ENCODE measurements at places on chromosomes 2 and 18.

- no peak for DNase-seq
These were observed 137.1 kb downstream of the COL6A3 start for GRCh38 chr2:237276716-237277490.

- DNase-seq, result no peak
These were observed 25.1 kb downstream of the UGGT1 start for GRCh38 chr2:128115921-128116623.

GRCh38 chr2:60945341-60945740 lies 64.0 kb downstream of the REL start:
- no peak for DNase-seq

GRCh38 chr2:12412898-12413305 lies 303.8 kb upstream of the TRIB2 start:
- DNase-seq, result no peak

GRCh38 chr18:63859781-63860475 lies 27.6 kb upstream of the SERPINB2 start:
- DNase-seq, result no peak

GRCh38 chr2:55119711-55120487 lies 69.6 kb upstream of the RTN4 start:
- DNase-seq, result no peak

GRCh38 chr2:42853549-42854206 lies 61.3 kb upstream of the HAAO start:
- DNase-seq, result no peak

DNA sequence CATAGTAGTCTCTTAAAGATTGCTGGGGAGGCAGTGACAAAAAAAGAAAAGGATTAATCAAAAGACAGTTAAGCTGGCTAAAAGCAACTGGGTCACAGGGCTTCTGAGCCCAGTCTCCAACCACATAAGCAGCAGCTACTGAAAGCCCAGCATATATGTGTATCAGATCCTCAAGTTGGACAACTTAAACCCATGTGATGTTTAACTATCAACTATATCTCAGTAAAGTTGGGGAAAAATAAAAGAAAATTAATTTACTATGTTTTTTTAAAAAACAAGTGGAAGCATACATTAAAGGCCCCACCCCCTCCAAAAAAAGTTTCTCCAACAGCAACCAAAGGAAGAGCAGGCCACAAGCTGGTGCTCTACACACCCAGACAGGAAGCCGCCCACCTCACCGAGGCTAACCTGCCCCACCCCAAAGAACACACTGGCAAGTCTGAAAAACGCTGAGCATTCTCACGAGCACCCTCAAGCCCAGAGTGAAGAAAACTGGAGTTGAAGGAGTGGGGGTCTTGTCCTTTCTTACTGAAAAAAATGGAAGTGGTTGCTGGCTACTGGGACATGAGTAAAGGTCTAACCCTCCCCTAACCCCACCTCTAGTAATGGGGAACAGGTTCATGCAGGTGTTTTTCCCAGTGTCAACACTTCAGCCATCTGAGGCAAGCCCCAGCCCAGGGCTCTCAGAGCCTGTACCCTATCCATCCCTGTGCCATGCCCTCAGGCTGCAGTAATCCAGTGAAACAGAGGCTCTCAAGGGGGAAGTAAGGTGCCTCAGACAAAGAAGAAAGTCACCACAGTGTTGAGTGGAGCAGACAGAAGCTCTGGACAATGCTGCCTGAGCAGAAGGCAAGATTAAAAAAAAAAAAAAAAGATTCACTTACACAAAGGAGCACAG lies 106.3 kb downstream of the GYPC start:
- DNase-seq, result no peak

DNA sequence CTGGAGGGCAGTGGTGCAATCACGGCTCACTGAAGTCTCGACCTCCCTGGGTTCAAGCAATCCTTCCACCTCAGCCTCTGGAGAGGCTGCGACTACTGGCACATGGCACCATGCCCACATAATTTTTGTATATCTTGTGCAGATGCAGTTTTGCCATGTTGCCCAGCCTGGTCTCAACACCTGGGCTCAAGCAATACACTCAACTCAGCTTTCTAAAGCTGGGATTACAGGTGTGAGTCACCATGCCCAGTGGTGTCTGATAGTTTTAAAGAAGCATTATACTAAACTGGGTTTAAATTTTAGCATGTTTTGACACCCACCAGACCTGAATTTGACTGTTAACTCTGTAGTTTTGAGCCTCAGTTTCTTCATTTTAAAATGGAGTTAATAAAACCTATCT lies 109.4 kb upstream of the SLC38A11 start:
- no peak for DNase-seq

DNA sequence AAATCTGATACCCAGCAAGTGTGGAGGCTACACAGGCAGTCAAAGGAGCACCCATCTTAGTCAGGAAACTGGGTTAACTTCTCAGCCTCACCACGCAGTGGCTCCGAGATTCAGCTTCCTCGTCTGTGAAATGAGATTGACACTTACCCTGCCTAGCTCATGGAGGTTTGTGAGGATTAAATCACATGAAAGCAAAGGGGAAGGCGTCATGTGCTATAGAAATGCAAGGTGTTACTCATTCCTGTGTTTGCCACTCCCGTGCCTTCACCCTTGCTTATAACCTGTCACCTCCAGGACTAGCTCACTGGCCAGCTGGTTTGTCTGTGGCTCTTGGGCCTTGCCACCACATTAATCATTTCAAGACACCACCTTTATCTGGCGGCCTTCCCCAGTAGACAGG lies 118.9 kb upstream of the FOSL2 start:
- no peak for DNase-seq

- DNase-seq, result no peak
These were observed 79.8 kb upstream of the FHL2 start for GRCh38 chr2:105478670-105479069.

DNA sequence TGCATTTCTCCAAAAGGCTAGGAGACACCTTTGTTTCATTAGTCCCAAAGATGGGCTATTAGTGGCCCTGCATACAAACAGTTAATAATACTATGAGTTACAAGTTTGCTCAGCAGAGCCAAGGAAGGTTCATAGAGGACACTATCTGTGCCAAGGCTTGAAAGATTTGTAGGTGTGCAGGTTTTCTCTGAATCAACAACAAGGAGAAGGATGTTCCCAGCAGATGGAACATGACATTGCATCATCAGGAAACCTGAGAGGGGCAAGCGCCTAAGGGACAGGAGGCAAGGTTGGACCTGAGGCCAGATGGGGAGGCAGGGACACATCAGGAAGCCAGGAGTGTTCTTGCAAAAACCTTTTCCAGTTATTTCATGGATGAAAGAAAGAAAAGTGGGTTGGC lies 35.4 kb upstream of the STK17B start:
- DNase-seq, result peak; percentile 40

DNA sequence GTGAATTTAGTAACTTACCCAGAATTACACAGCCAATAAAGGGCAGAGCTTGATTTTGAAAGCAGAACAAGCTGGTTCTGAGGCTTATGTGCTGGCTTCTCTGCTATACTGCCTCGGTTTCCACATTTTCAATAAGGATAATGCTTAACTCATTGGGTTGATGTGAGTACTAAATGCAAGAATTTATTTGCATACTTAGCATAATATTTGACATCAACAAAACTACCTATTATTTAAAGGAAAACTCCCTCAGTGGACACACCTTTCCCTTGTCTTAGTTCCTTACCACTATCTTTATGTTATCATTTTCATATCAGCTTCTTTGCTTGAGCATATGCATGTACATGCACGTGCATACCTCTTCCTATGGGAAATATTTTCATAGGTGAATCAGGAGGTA lies 3.0 kb upstream of the TGFA start:
- no peak for DNase-seq

Measured in Caco-2 (cell line).